Muscle of back (tissue), 13 donors: ENCODE measurements at places on chromosomes 3 and 15.
A peak's percentile ranks its signal among the peaks of the same experiment; 100 is the strongest.

GRCh38 chr3:185420762-185421161 is 57.8 kb downstream of the MAP3K13 start:
- DNase-seq: peak; percentile 24

DNA sequence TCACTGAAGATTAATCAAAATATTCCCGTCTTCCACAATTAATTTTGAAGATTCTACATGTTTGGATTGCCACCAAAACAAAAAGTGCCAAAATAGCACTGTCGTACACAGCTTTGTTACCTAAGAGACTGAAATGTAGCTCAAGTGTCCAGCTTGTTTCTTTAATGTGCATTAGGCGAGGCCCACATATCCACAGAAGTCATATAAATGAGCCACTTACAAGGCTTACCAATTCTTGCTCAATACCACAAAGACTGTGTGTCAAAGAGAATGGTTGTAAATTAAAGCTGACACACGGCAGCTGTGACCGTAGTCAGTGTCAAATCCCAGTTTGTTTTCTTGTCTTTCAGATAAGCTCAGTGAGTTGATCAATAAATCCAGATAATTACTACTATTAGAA is 639.4 kb upstream of the TBL1XR1 start:
- no peak for DNase-seq

- DNase-seq: no peak
Measured at GRCh38 chr3:188417766-188418165, 263.8 kb downstream of the LPP start.

DNA sequence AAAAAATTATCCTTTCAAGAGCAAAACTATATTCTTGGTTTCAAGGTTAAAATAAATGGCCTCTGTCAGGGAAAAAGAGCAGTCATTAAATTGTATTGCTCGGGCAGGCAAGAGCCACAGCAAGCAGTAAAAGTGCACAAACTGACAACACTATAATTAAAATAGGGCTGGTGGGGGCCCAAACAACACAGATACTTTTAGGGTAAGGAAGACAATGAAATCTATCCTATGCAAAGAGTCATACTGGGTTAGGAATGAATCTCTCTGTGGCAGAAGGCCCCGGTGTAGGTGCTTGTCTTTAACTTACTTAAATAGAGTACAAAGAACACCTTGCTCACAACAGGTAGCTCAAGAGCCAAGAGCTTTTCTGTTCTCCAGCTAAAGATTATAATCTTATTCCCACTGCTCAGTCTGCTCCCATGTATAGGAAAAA is 94.7 kb downstream of the DLG1 start:
- DNase-seq: no peak

DNA sequence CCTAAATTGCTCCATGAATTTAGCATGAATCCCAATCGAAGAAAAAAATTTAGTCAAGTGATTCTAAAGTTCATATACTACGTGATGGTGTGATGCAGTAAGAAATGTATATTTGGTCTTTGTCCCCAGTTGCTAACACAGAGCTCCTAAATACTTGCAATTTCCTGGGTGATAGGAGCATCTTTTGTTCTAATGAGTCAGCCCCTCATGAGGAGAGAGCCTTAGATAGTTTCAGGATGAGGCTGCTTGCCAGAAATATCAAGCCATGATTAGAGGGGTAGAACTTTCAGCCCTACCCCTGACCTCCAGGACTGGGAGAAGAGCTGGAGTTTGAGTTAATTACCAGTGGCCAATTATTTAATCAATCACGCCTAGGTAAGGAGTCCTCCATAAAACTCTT is 170.2 kb downstream of the PDE8A start:
- no peak for DNase-seq
